Activated T-cell treated with anti-CD3 and anti-CD28 coated beads for 48 hours (primary cell): ENCODE measurements at places on chromosomes 2 and 18.

DNA sequence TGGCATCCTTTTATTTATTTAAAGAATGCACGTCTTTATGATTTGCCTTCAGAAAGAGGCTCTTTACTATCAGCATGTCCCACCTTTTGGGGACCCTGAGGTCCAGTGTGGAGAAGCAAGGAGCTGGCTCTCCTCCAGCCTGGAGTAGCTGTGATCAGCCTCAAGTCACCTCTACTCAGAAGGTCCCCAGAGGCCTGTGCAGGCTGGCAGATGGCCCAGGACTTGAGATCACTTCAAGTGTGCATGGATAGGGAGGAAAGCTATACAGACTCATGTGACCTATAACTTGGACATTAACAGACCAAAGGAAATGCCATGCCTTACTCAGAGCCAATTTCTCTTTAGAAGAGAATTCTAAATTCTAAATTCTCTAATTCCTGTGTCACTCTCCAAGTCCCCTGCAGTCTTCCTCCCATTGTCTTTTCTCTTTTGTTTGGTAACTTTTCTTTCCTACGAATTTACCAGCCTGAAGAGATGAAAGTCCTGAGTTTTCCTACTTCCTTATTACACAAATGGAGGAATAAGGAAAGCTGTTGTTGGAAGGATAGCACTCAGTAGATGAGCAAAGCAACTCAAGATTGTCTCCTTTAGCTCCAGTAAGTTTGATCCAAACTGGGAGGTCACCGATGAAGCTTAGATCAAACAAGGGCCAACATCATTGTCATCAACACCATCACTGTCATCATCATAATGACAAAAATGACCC is 163.9 kb downstream of the GFPT1 start:
- no peak for DNase-seq

DNA sequence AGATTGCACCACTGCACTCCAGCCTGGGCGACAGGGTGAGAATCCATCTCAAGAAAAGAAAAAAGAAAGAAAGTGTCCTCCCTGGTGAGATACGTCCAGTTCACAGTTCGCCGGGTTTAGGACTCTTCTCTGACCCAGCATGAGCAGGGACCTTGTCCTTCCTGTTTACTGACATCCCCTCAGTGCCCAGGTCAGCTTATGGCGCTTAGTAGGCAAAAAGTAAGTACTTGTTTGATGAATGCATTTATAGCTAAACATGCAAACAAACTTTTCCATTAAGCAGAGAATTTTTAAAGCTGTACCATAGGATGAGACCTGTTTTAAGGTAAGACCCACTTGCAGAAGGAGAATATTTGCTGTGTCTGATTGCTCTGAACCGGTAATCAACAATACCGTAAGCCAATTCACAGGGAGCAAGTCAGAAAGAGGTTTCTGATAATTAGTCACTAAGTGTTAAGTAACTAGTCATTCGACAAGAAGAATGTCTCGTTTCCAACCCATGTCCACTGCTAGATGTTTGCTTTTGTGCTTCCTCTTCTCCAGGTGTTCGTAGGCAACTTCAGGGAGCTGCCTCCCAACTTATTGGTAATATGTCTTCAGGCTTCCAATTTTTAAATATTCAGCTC is 40.0 kb downstream of the MOGAT1 start:
- DNase-seq: no peak

- DNase-seq: no peak
Measured at GRCh38 chr2:8822218-8822617, 15.2 kb downstream of the KIDINS220 start.

- DNase-seq: peak; percentile 76
Measured at GRCh38 chr2:25673300-25674076, at the start of gene DTNB. Gene DTNB, minus strand, starts transcription at chr2:25673577. Its CDS starts 20,917 bp downstream, at chr2:25652660.

GRCh38 chr2:27571681-27572080 is 11.2 kb upstream of the ZNF512 start:
- no peak for DNase-seq
